NCI-H446 treated with DMSO at 0.1 percent for 48 hours (cell line): ENCODE measurements at places on chromosomes 3 and 15.

- DNase-seq: no peak
Observed at GRCh38 chr3:19103510-19103909, 44.8 kb upstream of the KCNH8 start.

DNA sequence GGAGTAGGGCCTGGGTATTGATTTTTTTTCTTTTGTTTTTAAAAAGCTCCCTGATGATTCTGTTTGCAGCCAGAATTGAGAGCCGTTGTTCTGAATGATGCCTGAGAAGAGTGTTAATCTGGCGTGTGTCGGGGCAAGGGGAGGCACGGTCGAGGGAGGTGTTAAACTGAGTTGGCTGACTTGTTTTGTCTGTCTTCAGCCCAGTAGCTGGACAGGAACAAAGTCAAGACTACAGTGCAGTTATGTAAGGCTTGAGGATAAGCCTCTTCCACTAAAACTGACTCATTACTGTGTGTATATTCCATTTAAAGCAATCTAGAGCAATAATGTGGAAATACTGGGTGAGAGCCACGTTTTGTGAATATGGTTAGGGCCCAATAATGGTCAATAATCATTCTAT is 119.0 kb upstream of the DLG1 start:
- DNase-seq: no peak

DNA sequence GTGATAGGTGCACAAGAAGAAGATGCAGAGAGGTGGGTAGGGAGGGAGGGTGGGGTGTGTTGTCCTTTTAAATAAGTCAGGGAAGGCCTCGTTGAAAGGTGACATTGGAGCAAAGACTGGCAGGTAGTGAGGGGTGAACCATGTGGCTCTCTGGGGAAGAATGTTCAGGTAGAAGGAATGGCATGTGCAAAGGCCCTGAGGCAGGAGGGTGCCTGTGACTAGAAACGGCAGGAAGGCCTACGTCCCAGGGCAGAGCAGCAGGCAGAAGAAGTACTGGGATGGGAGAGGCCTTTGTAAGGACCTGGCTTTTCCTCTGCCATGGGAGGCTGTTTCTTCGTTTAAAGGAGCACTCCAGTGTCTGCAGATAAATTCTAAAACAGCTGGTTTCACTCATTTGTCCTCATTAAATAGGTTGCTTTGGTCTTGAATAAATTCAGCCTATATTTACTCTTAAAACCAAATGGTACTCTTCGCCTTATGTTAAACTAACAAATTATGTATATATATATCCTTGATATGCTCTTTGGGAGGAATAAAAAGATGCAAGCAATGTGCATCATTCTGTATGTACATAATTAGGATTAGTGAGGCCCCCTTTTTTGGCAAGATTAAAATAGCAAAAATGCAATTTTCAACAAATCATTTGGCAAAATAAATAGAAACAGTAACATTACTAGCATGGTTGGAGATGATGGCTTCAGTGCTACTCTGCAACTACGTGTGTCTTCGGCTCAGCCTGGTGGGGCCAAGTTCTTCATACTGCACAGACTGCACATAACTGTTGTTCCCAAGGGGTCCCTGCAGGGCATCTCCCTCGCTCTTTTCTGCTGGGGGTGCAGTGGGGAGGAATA is 151.4 kb downstream of the KLF13 start:
- no peak for DNase-seq

DNA sequence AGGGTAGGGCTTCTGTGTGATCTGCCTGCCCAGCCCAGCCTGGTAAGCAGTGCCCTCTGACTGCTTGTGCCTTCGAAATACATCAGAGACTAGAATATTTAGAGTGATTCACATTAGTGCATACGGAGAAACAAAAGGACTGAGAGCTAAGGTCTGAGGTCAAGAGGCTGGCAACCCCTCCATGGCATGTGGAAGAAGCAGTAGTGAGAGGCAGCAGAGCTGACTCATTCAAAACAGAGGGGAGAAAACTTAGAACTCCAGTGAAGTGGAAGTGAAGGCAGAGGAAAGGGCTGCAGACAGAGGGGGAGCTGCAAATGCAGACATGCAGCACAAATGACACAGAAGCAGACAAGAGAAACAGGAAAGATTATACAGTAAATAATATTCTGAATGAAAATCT is 61.6 kb downstream of the ULK4 start:
- DNase-seq: no peak

GRCh38 chr3:159765030-159765859 is 223.4 kb upstream of the IL12A start:
- DNase-seq: peak; percentile 47

GRCh38 chr3:27253831-27254230 is 115.4 kb downstream of the NEK10 start:
- no peak for DNase-seq

GRCh38 chr15:76059320-76060117 is at the start of gene TMEM266:
Gene TMEM266, plus strand, starts transcription at chr15:76059985. Its CDS starts 74,279 bp downstream, at chr15:76134264.
- DNase-seq: no peak

DNA sequence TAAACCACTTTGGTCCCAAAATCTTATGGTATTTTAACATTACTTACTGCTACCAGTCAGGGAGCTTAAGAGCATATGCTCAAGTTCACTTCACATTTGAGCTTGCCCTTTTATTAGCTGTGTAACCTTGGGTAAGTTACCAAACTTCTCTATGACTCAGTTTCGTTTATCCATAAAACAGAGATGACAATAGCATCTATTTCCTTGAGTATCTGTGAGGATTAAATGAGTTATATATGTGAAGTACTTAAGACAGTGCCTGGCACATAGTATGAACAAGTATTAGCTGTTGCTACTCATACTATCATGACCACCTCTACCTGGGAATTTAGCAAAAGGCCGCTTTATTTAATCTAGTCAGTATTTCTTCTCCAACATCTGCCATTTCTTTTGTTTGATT is 5.9 kb downstream of the ATOSA start:
- no peak for DNase-seq

GRCh38 chr15:99429681-99430081 is 136.1 kb upstream of the MEF2A start:
- DNase-seq: no peak

GRCh38 chr3:69008980-69009379 is 4.5 kb downstream of the EOGT start:
- no peak for DNase-seq

DNA sequence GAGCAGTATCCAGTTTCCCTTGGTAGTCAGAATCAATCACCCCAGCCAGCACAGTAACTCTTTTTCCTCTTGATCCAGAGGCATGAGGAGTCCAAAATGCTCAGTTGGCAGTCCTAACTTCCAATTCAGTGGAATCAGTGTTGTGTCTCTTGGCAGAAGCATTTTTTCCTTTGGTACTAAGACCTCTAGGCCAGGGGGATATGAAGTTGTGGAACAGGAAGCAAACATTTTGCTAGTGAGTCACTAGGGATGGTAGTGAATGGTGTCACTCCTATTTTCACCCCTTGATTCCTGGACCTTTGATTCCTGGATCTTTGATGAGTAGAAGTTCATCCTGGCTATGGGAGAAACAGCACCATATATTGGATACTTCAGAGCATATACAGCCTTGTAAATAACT is 70.5 kb upstream of the ALDH1A3 start:
- DNase-seq: no peak

GRCh38 chr3:171416061-171416460 is 44.1 kb downstream of the TNIK start:
- no peak for DNase-seq

DNA sequence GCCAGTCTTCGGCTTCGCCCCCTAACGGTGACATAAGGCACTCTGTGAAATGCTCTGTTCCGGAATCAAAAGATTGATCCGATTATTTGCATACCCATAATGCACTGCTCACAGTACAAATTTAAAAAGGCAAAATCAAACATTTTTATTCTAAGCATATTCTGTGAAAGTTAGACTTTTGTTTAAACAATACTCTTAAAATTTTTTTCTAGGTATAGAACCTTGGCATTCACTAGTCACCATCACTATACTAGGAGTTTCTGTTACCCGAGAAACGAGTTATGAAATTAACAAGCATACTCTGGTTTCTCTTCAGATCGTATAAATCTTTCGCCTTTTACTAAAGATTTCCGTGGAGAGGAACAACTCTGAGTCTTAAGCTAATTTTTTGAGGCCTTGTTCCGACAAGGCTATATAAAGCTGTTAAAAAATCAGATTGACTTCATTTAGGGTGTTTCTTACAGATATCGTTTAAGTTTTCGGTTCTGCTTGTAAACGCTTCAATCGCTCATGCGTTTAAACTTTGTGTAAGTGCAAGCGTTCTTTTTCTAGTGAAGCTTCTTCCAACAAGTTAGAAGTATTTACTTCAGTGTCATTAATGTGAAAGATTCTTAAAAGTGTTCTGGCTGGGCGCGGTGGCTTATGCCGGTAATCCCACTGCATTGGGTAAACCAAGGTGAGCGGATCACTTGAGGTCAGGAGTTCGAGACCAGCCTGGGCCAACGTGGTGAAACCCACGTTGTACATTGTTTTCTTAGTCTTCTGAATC is at the start of gene RNU5B-1:
TSS of gene RNU5B-1 (plus strand) at position 297 of the 769 bp plus-strand sequence.
- DNase-seq: peak; percentile 99

- no peak for DNase-seq
Observed at GRCh38 chr3:187765342-187765741, 20.1 kb upstream of the BCL6 start.

GRCh38 chr3:43969944-43970343 is 271.7 kb upstream of the TOPAZ1 start:
- DNase-seq: no peak

GRCh38 chr3:15064299-15064834 is 748 bp downstream of the MRPS25 start:
- DNase-seq: no peak

- no peak for DNase-seq
Observed at GRCh38 chr3:175477651-175478224, 618.6 kb downstream of the NAALADL2 start.

GRCh38 chr15:53197426-53197839 is 407.3 kb upstream of the ONECUT1 start:
- DNase-seq: peak; percentile 50

GRCh38 chr3:39569095-39569494 is 101.6 kb downstream of the MOBP start:
- DNase-seq: no peak

- no peak for DNase-seq
Observed at GRCh38 chr3:13110678-13111116, 37.5 kb upstream of the IQSEC1 start.

GRCh38 chr15:96348112-96349027 is 17.9 kb downstream of the NR2F2 start:
- no peak for DNase-seq

GRCh38 chr3:81470524-81471278 is 290.7 kb downstream of the GBE1 start:
- no peak for DNase-seq

DNA sequence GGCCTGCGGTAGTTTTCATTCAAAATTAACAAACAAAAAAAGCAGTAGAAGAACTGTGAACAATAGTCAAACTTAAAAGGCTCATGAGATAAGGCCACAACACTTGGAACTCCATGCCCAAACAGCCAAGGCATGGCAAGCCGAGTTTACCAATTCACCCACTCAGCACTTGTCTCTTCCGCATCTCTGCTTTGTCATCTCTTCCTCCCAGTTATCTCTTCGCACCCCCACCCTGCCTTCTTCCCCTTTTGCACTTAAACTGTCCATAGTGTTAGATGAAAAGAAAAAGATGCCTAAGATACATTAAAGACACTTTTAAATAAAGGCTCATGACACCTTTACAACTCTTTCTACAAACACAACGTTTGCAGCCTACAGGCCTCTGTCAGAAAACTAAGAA is 11.1 kb downstream of the TLE3 start:
- no peak for DNase-seq

GRCh38 chr3:182906036-182906435 is 74.3 kb downstream of the DCUN1D1 start:
- DNase-seq: no peak

DNA sequence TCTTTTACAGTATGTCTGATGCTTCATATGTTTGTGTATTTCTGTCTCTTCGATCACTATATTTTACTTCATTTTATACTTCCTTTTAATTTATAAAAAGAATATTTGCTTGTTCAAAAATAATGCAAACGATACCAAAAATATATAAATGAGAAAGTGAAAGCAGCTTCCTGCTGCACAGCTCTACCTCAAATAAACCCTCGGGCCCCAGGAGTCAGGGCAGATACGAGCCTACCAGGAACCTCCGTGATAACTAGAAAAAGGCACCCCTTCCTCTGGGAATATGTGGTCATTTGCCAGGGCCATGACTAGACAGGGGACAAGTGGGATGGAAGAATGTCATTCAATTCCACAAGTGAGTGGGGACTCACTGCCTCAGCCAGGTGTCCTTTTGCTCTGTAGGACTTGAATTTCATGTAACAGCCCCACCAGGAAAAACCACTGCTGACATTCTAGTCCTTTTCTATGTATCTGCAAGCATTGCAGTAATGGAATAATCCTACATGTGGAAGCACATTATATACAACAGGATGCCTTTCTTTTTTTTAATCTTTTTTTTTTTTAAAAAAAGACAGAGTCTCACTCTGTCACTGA is 133.3 kb downstream of the SUCLG2 start:
- DNase-seq: no peak

DNA sequence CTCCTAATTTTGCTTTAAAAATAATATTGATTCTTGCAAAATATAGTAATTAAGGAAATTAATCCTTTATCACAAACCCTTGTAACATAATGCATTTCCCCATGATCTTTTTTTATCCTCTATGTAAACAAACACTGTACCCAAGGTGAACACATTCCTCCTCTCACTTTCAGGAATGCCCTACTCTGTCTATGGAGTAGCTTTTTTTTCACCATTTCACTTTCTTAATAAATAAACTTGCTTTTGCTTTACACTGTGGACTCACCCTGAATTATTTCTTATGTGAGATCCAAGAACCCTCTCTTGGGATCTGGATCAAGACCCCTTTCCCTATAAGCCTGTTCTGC is 90.5 kb upstream of the LRRN1 start:
- DNase-seq: no peak

DNA sequence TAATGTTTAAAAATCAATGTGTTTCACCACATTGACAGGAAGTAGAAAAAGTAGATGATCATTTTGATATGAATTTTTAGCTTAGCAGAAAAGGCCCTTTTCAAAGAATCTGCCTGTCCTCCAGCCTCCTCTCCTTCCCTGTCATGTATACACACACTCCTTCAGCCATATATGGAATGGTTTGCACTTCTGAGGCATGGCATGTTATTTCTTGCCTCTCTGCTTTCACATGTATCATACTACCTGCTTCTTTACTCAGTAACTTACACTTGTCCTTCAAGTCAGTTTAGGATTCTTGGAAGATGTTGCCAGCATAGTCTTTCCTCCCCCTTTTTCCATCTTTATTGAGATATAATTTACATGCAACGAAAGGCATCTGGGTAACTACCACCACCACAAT is 79.0 kb downstream of the REC114 start:
- DNase-seq: no peak

DNA sequence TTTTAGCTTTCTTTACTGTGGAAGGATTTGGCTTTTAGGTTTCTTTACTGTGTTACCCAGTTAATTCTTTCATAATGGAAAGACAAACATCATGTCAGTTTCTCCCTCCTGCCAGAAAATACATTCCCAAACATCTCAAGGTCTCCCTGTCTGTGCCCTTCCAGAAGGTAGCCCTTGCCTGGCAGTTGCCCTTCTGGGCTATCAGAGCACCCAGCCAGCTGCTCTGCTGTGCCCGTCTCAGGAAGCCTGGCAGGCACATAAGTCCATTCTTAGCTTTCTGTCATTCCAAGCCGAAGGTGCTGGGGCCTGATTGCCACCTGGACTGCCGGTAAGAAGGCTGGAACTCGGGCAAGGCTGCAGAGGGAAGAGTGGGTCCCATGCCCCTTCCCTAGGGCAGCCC is 203.4 kb downstream of the SLCO3A1 start:
- no peak for DNase-seq

GRCh38 chr15:39230205-39230907 is 350.5 kb upstream of the THBS1 start:
- DNase-seq: peak; percentile 58

- DNase-seq: no peak
Observed at GRCh38 chr3:197325773-197326172, 27.4 kb upstream of the DLG1 start.
